H54 (cell line): ENCODE measurements at places on chromosomes 1 and 21.

- no peak for DNase-seq
These were observed 78.3 kb downstream of the ATP1B1 start for GRCh38 chr1:169184812-169185211.

- no peak for DNase-seq
These were observed 45.8 kb downstream of the TTC39A start for GRCh38 chr1:51284487-51284954.

GRCh38 chr1:170086399-170087032 is 12.0 kb upstream of the KIFAP3 start:
- DNase-seq, result no peak

GRCh38 chr1:184753608-184754475 is 816 bp downstream of the EDEM3 start:
- DNase-seq, result peak; percentile 16

- no peak for DNase-seq
These were observed 28.0 kb upstream of the PLCH2 start for GRCh38 chr1:2448098-2448445.

- no peak for DNase-seq
These were observed 71.2 kb downstream of the FGGY start for GRCh38 chr1:59368008-59368670.

DNA sequence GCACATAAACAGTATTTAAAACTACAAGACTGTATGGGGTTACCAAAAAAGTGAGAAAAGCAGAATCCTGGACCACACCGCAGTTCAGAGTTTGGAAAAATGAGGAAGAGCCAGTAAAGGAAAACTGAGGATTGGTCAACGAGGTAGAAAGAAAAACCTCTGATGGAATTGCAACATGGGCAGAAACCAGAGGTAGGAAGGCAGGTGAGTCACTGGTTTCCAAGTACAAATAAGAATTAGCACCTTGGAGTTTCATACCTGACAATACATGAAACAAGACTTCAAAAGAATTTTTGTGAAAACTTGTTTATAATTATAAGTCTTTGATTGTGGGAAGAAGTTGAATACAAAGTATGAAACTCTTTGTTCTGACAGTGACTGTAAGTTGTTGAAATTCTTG is 533.7 kb upstream of the DAB1 start:
- no peak for DNase-seq

- DNase-seq, result no peak
These were observed 109.4 kb downstream of the GIPC2 start for GRCh38 chr1:78155121-78155520.

- DNase-seq, result peak; percentile 77
These were observed 64.9 kb upstream of the FCGR2A start for GRCh38 chr1:161440312-161440894.

DNA sequence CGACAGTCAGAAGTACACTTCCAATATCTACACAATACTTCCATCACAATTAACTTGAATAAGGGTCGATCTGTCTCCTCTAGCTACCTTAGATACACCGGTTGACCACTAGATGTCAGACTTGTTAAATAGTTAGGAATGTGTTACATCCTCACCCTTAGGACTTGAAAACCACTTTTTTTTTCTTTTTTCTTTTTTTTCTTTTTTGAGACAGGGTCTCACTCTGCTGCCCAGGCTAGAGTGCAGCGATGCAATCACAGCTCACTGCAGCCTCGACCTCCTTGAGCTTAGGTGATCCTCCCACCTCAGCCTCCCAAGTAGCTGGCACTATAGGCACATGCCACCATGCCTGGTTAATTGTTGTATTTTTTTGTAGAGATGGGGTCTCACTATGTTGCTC is 120.4 kb upstream of the GREM2 start:
- DNase-seq, result peak; percentile 32

- DNase-seq, result no peak
These were observed 162.2 kb downstream of the DPYD start for GRCh38 chr1:97758541-97759057.

DNA sequence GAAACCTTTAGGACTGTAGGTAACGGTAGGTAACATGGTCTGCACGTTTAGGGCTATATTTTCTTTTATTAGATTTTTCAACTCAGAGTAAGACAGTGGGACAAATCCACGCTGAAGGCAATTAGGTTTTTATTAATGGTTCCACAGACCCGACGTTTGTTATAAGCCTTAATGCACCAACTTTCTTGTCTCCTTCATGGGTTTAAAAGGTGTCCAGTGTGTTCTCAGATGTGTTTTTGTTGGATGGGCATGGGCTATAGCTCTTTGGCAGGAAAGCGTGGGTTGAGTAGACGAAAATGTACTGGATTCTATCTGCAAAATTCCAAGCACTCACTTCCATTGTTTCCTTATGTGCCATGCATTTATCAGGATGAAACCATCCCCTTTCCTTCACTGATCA is 88.0 kb upstream of the SIM2 start:
- DNase-seq, result no peak

DNA sequence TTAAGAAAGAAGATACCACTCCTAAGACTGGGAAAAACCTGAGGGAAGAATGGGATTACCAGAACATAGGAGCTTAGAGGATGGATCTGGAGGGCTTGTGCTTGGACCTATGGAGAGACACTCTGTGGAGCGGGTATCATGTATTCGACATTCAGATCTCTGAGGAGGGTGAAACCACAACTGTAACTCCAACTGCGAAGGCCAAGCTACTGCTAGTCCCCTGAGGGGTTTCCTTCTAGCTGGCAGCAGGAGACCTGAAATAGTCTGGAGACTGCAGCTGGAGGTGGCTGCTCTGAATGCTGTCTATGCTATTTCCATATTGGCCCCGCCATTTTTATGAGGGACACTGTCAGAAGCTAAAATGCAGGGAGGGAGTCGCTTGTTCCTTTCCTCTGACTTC is 462.3 kb downstream of the PTPRC start:
- no peak for DNase-seq

DNA sequence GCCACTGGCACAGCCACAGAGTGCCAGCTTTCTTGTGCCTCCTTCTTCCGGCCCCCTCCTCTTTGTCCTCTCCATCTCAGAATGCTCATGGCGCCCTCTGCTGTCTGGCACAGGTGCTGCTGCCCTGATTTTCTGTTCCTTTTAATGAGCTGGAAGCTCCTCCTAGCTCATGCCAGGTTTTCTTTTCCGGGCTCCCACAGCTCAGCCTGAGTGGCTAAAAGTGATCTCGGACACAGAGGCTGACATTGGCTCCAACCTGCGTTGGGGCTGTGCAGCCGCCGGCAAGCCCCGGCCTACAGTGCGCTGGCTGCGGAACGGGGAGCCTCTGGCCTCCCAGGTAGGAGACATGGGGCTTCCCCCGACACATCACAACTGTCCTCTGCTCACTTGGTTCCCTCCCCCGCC is 18.7 kb downstream of the CNTN2 start:
- DNase-seq, result peak; percentile 80

DNA sequence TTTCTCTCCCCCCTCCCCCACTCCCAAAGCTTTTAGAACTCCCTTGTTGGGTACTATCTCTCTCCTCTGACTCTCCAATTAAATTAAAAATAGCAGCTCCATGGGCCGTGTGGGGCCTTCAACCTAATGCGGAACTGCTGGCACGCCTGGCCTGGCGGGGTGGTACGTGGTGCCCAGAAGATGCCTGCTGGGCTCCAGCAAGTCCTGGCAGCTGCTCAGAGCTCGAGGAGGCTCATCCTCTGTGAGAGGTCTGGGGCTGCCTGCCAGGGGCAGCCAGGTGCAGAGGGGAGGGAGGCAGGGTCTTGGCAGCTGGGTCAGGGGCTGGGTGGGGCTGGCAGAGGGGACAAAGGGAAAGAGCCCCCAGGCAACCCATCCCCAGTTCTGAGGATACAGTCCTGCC is 74.4 kb downstream of the ACTL8 start:
- no peak for DNase-seq

- no peak for DNase-seq
These were observed 14.0 kb upstream of the TIPRL start for GRCh38 chr1:168164771-168165170.
